Hematopoietic multipotent progenitor cell treated with erythropoietin and hydrocortisone succinate and interleukin-3 and kit ligand, for 6 days (in vitro differentiated cells): ENCODE measurements at places on chromosomes 1 and 21.
A peak's percentile ranks its signal among the peaks of the same experiment; 100 is the strongest.

GRCh38 chr1:234970731-234971476 is 157.7 kb downstream of the TOMM20 start:
- peak; percentile 52 for DNase-seq

DNA sequence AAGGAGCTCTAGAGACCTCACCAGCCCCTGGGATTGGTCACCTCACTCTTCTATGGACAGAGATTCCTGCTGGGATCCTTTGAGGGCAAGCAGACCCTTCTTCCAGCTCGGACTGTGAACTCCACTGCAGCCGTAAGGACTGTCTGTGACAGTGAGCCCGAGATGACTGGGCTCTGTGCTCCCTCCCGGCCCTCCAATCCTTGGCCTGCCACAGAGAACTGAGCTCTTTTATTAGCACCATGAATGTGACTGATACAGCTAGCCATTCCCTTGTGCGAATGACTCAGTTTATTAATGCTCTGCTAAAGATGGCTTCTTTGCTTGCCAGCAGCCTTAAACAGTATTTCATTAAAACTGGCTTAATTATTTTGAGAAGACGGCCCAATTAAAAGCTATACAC is 194.6 kb upstream of the LMO4 start:
- no peak for DNase-seq

- DNase-seq, result no peak
Measured at GRCh38 chr1:39795651-39796050, 7.0 kb upstream of the BMP8B start.

- no peak for DNase-seq
Measured at GRCh38 chr1:192589813-192590212, 14.2 kb downstream of the RGS1 start.

- no peak for DNase-seq
Measured at GRCh38 chr1:90412563-90412962, 304.5 kb downstream of the BARHL2 start.

DNA sequence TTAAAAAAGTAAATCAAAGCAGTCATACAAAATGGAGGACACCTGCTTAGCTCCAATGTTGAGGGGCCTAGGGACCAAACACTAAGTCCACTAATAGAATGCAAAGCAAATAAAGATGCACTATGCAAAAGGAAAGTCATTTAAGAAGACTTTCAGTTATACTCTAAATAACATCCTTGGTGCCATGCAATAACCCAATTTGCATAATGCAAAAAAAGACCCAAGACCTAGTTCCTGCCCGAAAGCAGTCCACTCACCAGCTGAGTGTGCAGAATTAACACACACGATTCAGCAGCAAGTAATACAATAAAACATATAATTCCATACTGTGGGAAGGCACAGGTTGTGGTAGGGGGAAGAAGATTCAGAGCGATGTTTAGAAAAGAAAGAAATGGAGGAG is 101.8 kb downstream of the TGFBR3 start:
- DNase-seq, result no peak

DNA sequence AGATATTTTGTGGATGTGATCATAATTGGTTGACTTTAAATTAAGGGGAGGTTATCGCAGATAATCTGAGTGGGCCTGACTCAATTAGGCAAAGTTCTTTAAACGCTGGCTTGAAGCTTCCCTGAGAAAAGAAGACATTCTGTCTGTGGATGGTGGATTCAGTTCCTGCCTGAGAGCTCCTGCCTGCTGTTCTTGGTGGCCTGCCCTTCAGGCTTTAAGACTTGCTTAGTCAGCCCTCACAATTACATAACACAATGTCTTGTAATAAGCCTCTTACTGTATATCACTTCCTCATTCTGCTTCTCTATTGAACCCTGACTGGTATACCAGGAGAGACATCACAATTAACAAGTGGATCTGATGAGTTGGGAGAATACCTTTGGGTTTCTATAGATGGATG is 50.2 kb downstream of the KCNJ6 start:
- peak; percentile 76 for DNase-seq

- no peak for DNase-seq
Measured at GRCh38 chr1:30726236-30726635, 2.9 kb upstream of the MATN1 start.

DNA sequence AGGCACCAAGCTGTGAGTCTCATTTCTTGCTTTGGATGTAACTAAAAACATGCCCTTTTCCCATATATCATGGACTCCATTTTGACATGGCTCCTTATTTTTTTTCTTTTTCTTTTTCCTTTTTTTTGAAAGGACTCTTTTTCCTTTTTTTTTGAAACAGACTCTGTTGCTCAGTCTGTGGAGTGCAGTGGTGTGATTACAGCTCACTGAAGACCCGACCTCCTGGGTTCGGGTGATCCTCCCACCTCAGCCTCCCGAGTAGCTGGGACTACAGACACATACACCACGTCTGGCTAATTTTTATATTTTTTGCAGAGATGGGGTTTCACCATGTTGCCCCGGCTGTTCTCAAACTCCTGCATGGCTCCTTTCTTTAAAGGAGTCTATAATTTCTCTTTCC is 10.4 kb upstream of the SYCP1 start:
- DNase-seq, result no peak

- no peak for DNase-seq
Measured at GRCh38 chr1:44512313-44512885, 107.3 kb downstream of the RNF220 start.

DNA sequence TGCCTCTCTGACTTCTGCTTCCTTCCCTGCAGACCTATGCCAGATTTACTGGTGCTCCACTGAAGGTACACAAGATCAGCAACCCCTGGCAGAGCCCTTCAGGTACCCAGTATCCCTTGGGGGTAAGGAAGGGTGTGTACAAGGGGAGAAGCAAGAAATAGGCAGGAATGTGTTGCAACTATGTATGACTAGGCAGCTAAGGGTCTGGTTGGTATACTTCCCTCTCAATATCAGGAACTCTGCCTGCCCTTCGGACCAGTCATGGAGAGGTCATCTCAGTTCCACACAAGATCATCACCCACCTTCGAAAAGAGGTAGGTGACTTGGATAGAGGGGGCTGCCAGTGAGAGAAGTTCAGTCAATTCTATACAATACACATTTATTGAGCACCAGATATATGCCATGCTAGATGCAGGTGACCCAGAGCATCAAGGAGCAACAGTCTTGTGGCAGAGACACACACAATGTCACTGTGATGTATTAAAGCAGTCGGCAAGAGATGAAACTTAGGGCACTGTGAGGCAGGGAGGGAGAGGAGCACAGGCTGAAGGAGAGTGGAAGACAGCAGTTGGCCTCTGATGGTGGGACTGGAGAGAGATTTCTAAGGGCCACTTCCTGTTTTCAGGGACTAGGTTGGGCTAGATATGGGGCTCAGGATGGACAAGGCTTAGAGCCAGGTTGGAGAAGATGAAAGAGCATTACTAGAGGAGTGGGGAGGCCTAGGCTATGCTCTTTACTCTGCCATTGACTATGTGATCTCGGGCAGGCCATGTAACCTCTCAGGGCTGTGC is 2.0 kb downstream of the MTX1 start:
- no peak for DNase-seq

GRCh38 chr1:24410750-24411149 is 2.8 kb downstream of the STPG1 start:
- DNase-seq, result no peak

- no peak for DNase-seq
Measured at GRCh38 chr1:185535621-185536020, 198.6 kb upstream of the HMCN1 start.

DNA sequence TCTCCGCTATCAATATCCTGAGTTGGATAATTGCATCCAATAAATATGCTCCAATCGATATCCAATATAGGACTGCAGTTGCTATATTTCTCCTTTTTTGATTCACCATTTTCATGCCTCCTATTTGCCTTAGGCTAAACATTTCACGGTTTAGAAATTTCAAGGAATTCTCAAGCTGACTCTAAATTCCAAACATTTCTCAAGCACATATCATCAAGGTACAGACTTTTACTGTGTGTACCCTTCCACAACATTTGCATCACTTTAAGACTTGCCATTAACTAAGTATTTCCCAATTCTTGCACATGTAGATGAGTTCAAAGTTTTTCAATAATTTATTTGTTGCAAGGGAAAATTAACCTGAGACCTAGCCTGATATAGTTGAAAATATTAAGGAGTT is 795.2 kb upstream of the TMPRSS15 start:
- DNase-seq, result no peak

GRCh38 chr1:25066731-25067517 is 136.8 kb upstream of the RUNX3 start:
- DNase-seq, result no peak

DNA sequence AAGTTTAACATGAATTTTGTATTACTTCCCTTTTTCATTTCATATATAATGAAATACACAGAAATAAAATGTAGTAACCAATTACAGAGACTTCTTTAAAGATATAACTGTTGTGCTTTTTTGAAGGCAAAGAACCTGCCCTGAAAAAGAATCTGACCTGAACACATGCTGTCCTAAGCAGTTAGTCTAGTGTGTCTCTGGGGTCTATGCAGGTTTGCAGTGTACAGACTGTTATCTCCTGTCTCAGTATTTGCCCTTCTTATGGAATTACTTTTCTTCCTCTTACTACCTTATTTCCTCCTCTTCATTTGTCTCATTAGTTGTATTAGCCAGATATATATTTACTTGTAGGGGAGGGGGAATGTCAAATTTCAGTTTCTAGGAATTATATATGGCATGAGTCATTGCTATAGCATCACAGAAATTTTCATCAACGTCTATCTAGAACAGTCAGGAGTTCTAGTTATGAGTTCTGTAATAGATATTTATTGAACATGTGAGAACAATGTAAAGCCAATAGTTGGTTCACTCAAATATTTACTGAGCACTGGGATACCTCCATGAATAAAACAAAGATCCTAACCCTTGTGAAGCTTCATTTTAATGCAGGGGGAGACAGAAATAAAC is 28.4 kb upstream of the PLEKHO1 start:
- no peak for DNase-seq

GRCh38 chr1:199746666-199747384 is 280.7 kb upstream of the NR5A2 start:
- no peak for DNase-seq

DNA sequence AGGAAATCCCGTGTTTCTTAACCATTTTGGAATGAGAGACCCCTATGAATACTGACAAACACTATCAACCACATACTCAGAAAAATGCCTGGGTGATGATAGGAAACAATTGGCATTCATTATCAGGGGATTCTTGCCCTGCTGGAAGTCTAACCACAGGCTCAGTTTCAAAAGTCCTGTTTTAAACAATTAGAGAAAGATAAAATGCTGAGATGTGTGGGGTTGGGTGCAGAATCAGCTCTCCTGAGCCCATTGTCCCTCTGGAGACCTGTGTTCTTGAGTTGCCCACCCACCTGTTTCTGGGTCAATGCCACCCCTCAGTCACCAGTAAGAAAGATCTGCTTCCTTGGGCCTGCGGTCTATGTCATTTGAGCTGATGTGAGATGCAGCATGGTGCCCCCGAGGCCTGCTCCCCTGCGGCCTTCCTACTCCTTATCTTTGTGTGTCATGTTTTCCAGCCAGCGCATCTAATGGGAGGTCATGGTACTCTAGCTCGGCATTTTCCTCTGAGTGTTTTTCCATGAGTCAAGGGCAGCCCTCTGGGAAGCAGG is 130.3 kb upstream of the PLXNA2 start:
- DNase-seq, result no peak

GRCh38 chr1:116984406-116985160 is 17.0 kb upstream of the CD101 start:
- no peak for DNase-seq

DNA sequence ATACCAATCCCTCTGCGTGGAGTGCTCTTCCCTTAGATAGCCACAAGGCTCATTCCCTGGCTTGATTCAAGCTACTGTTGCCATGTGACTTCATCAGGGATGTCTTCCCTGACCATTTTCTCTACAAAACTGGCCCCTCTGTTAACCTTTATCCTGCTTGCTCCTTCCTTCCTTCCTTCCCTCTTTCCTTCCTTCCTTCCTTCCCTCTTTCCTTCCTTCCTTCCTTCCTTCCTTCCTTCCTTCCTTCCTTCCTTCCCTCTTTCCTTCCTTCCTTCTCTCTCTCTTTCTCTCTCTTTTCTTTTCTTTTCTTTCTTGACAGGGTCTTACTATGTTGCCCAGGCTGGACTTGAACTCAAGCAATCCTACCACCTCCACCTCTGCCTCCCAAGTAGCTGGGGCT is 6.2 kb upstream of the RYR2 start:
- no peak for DNase-seq

- DNase-seq, result no peak
Measured at GRCh38 chr1:73042403-73042802, 760.1 kb upstream of the NEGR1 start.

DNA sequence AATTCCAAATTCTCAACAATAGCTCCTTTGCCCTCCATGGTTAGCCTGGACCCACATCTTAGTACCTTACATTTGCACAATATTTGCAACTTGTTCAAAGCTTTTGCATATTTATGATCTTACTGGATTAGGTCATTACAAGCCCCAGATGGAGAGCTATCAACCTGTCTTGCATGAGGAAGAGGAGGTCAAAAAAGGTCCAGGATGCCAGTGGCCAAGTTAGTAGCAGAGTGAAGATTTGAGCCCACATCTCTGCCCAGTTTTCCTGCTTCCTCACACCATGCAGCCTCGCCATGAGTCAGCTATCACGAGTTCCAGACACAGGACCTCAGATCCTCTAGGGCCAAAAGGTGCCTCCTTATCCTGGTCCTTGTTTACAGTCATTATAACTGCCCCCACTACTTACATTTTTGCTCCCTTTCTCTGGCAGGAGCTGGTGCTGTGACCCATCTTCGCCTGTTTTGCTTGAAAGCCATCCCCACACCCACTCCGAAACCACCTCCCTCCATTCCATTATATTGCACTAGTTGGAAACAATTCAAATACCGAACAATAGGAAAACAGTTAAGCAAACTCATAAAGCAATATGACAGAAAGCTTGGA is 5.0 kb upstream of the AHCYL1 start:
- no peak for DNase-seq

GRCh38 chr1:226637147-226637935 is 88.8 kb downstream of the STUM start:
- DNase-seq, result peak; percentile 19

DNA sequence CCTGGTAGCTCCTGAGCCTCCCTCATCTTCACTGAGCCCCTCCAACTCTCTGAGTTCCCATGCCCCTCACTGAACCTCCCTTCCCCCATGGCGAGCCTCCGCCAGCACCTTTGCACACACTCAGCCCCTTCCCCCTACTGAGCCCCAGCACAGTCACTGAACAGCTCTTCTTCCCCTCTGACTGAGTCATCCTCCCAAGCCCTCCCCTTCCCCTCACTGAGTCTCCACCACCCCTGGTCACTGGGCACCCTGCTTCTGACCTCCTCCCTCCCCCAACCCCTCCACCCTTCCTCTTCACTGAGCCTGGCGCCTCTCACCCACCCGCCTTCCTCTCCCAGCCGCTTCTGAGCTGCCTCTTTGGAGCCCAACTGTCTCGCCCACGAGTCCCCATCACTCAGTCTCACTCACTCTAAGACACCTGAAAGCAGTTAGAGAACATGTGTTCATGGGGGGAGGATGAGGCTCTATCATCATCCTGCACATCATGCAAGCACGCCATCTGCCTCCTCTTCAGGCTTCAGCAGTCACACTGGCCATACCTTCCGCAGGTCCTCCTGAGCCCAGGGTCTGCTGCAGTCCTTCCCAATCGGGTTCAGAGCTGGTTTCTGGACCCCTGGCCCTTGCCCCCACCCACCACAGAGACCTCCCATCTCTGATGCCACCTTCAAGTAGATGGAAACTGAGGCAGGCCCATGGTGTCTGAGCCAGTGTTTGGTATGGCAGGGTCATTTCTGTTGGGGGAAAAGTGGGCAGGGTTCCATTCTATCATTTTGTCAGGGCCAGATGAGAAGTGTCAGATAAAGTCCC is 2.0 kb upstream of the TRNP1 start:
- no peak for DNase-seq

- DNase-seq, result no peak
Measured at GRCh38 chr1:4726620-4727341, 72.4 kb downstream of the AJAP1 start.
